ENCODE measurements at places on chromosomes 5 and 9. TPM values are rescaled to one million over a fixed set of nuclear protein-coding genes. Genes with fewer than 3 reads are reported as not detected.

The FST gene
- total RNA-seq = 84.8 TPM

The OR1N1 gene
- total RNA-seq = not detected

The SIT1 gene
- not detected for total RNA-seq

The SH3PXD2B gene
- total RNA-seq = 11.5 TPM

The SLC6A19 gene
- not detected for total RNA-seq

The CATSPER3 gene
- total RNA-seq = 0.40 TPM

The NR5A1 gene
- not detected for total RNA-seq

The ASS1 gene
- 433 TPM for total RNA-seq

The ACOT12 gene
- not detected for total RNA-seq

The MSX2 gene
- total RNA-seq = 11.7 TPM

The GRXCR2 gene
- total RNA-seq = not detected

The C5orf58 gene
- not detected for total RNA-seq

The SLC6A18 gene
- total RNA-seq = not detected
